ENCODE measurements at places on chromosomes 1 and 21.

DNA sequence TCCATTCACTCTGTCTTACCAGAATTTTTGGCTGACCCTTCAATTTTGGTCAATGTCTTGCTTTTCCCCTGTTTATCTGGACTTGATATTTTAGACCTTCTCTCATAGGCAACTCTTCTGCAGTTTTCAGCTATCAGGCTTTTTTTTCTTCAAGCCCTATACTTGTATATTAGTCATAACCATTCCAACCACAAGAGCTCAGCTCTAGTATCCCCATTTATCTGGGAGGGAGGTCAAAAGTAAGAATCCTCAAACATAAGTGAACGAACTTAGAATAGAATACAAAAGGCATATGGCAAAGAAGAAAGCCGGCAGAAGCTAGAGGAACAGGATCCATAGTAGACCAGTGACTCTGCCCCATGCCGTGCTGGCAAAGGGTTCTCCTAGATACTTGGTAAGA is 45.9 kb upstream of the TNFSF4 start:
- no peak for DNase-seq

- no peak for DNase-seq
These were observed at the start of gene ANKRD65 for GRCh38 chr1:1421147-1421906. Gene ANKRD65 (minus strand): TSS chr1:1421276. CDS start chr1:1421005, 271 bp downstream.

DNA sequence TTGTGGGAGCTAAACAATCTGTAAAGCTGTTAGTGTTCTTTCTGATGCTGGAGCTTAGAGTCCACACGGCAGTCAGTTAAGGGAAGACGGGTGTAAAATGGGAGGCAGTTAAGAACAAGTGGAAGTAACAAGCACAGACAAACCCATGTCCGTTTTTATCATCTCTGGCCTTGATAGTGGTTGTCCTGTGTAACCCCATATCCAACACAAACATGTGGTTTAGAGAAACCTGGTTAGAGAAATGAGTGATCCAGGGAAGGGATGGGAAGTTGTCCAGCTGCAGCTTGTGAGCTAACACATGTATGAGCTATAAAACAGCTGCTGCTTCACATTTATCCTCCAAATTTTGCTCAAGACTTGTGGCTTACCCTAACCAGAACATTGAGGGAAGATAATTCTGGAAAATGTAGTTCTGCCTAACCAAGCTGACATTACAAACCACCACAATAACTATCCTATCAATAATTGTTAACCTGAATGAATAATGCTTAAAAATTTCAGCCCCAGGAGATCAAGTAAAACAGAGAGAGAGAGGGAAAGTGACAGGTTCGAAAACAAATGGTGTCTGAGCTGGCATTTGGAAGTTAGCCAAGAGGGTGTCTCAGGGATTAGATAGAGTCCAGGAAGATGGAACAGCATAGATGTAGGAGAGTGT is 10.6 kb upstream of the C1orf162 start:
- DNase-seq, result no peak

DNA sequence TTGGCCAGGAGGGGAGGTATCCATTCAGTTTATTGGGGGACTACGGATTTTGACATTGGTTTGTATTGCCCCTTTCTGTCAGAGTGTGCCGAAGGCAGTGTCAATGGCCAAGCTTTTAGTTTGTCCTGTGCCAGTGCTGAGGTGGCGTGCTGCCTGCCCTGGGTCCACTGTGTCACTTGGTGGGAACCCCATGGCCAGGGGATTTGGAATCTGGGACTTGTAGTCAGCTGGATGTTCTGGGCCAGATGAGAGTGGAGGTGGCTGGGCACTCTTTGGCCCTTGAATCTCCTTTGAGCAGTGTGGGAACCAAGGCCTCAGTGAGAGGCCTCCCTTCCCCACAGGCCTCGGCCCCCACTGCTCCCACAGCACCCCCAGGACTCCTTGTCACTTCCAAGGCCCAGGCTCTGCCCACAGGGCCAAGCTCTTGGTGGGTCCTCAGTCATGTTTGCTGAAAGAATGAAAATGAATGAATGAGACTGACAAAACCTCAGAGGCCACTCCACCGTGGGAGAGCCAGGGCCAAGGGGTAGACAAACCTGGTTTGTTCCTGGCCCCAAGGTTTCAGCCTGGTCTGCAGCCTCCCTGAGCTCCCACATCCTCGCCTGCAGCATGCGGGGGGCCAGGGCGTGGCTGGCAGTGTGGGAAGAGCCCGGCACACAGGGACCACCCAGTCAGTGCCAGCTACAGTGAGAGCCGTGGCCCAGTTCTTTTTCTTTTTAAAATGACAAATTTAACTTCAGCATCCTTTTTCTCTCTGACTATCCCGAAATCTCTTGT is 412.2 kb downstream of the MATN1 start:
- no peak for DNase-seq

DNA sequence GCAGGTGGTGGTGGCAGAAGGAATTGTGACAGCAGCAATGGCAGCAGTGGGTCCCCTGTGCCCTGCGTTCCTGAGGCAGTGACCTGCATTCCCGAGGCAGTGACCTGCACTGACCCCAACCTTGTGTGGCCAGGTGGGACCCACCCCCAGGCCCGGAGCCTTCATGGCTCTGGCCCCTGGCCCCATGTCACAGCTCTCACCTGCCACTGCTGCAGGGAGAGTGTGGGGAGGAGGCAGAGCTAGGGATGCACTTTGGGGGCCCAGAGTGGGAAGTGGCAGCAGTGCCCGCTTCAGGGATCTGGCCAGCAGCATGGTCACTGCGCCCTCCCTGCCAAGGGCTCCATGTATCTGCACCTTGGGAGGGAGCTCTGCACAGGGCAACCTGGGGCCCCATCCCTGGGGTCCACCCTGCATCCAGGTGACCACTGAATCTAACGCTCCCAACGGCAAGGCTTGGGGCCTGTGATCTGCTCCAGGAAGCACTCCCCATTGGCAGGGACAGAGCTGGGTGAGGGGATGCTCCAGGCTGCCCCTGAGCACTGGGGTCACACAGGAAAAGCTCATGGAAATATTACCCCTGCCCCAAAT is 618.6 kb downstream of the RWDD3 start:
- no peak for DNase-seq

- no peak for DNase-seq
These were observed 2.0 kb upstream of the PCBP3 start for GRCh38 chr21:45641480-45642035.

DNA sequence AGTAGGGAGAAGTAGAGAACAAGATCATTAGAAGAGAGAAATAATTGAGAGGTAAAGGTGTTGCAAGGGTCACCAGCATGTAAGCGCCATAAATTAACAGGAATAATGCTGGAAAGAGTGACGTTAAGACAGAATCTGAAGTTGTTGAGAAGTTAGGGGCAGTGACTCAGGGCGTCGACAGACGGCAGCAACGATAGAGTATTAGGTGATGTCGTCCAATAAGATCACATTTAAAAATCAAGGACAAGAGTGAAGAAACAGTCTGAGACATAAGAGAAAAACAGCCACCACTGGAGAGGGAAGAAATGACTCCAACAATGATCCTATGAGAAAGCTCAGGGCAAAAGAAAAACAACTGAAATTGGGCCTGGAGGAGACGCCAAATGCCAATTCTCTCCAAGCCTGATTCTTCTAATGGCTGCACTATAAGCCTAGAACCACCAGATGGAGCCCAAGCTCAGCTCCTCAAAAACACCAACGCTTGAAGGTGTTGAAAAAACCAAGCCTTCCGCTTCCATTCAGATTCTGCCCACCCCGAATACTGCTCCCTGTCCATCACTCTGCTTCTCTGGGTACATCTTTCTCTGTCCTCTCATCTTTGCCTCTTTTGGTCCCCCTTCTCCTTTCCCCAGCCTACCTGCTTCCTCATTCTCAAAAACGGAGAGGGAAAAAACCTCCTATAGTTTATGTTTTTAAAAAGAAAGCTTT is 70.0 kb downstream of the LUZP1 start:
- peak; percentile 66 for DNase-seq

DNA sequence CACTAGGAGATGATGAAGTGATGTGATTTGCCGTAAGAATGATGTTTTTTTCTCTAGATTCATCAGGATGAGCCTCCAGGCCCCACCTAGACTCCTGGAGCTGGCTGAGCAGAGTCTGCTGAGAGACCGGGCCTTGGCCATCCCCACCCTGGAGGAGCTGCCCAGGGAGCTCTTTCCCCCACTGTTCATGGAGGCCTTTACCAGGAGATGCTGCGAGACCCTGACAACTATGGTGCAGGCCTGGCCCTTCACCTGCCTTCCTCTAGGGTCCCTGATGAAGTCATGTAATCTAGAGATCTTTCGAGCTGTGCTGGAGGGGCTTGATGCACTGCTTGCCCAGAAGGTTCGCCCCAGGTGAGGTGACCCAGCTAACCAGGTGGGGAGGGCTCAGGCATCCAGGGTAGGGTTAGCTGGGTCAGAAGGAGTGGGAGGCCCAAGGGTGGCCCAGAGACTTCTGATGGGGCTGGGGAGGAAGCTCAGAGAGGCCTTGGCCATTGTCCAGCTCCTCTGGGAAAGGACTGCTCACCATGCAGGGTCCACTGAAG is 1.3 kb downstream of the PRAMEF12 start:
- no peak for DNase-seq

GRCh38 chr1:119724611-119725218 is 13.0 kb downstream of the PHGDH start:
- no peak for DNase-seq

DNA sequence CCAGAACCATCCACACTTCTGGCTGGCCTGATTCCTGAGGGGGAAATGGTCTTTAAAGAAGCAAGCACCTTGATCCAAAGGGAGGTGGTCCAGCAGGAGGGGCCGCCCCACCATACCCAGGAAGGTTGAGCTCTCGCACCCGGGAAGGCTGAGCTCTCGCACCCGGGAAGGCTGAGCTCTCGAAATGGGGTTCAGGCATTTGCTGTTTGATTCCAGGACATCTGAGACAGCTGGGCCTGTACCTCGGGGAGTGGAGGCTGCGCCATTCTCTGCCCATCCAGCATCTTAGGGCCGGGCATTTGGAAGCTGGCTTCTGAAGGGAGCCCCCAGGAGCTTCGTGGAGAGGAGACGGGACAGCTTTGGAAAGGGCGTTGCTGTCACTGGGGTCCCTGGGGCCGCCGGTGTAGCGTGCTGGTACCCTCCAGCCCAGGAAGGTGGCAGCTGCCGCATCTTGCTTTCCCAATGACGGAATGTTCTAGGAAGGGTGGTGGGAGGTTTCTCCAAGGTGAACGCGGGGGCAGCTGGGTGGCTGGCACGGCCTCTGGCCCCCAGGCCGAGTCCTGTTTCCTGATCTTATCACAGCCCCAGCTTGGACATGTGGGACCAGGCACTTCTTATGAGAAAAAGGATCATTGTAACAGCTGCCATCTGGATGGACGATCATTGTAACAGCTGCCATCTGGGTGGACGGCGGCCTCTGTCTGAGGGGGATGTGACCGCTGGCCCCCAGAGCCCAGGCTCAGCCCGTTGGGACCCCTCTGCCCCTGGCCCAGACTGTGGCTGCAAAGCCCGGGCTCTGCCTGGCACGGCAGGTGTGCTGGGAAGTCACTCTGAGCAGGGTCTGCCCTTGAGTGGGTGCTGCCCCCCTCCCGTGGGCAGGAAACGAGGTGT is 61.6 kb downstream of the COL18A1 start:
- no peak for DNase-seq

GRCh38 chr1:118479351-118479750 is 294.3 kb upstream of the SPAG17 start:
- no peak for DNase-seq

GRCh38 chr1:58885998-58886397 is 102.2 kb upstream of the JUN start:
- DNase-seq, result no peak

DNA sequence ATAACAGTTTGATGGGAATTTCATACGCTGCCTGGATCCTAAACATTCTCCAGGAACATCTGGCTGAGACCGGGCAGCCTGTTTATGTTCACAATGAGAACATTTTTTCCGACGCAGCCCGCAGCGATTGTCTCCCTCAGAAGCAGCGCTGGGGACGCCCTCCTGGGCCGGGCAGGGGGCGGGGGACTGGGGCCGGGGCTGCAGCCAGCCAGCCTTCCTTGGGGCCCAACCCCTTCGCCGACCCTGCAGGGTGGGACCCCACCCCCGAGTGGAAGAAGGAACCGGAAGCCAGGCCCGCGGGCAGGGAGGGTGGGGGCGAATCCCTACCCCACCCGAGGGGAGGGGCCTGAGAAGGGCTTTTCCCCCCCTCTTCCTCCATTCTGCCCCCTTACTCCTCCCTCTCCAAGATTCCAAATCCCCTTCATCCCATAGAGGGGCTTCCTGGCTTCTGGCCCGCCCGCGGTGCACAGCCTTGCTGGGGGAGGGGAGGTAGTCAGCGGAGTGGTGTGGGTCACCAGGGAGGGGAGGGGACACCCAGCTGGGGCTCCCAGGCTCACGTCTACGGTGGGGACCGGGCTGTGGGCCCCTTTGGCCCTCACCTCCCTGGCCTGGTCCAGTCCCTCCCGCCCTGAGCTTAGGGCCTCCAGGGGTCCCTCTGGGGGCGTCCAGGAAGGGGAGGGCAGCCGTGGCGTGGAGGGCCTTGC is 60.6 kb downstream of the WNT9A start:
- no peak for DNase-seq

DNA sequence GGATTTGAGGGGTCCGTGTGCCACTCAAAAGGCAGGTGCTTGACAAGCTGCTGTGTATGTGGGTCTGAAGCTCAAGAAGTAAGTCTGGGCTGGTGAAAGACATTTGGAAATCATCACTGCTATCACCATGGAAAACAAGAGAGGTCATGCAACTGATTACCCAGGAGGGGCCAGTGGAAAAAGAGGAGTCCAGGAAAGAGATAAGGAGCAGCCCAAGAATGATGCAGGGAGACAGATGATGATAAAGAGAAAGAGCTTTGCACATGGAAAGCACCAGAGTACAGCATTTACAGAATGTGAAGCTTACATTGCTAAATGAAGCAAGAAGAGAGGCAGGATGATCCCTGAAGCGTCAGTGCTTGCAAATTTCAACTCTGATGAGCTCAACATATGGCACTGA is 203.2 kb downstream of the SETD4 start:
- DNase-seq, result no peak

Measured in suppressor macrophage treated with lipopolysaccharide for 4 hours (primary cell).